Osteoblast (primary cell): ENCODE measurements at places on chromosomes 5 and 9. TPM values are rescaled to one million over a fixed set of nuclear protein-coding genes. Genes with fewer than 3 reads are reported as not detected.

- DNase-seq, result no peak
Measured at GRCh38 chr9:121455527-121456239, 44.0 kb downstream of the GGTA1 start.

- DNase-seq, result no peak
Measured at GRCh38 chr5:170393235-170393634, 4.1 kb upstream of the KCNMB1 start.

The SCGB3A2 gene
- total RNA-seq, result not detected in 2 replicates

DNA sequence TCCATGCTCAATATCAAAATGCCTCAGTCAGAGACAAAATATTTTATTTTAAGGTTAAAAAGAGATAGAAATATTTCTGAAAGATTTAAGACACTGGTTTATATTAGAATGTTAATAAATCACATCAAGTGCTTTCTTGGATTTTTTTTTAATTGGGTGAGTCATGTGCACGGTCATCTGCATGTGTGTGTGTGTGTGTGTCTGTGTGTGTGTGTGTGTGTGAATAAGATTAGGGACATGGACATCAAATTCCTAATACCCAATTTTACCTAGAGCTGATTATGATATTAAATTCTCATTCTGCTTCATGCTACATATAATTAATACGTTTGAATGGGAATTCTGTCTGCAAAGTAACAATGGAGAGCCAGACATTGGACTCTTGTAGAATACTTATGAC lies 122.9 kb downstream of the BASP1 start:
- no peak for DNase-seq

- DNase-seq, result no peak
Measured at GRCh38 chr9:99222416-99223270, 561 bp downstream of the SEC61B start.

DNA sequence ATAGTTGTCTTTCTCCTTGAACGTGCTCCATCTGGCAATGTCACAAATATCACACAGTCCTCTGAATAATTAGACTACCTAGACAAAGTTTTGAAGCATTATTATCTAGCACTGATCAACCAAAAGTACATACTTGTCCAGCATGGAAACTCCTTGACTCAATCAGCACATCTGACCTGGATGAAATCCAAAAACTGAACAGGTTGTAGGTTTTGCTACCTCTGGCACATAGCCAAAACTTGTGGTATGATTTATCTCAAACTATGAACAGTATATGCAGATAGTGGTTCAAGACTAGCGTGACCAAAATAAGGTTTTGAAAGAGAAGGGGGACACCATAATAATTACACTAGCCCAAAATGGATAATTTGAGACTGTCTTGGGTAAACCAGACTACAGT lies 158.1 kb downstream of the ARRDC3 start:
- no peak for DNase-seq

DNA sequence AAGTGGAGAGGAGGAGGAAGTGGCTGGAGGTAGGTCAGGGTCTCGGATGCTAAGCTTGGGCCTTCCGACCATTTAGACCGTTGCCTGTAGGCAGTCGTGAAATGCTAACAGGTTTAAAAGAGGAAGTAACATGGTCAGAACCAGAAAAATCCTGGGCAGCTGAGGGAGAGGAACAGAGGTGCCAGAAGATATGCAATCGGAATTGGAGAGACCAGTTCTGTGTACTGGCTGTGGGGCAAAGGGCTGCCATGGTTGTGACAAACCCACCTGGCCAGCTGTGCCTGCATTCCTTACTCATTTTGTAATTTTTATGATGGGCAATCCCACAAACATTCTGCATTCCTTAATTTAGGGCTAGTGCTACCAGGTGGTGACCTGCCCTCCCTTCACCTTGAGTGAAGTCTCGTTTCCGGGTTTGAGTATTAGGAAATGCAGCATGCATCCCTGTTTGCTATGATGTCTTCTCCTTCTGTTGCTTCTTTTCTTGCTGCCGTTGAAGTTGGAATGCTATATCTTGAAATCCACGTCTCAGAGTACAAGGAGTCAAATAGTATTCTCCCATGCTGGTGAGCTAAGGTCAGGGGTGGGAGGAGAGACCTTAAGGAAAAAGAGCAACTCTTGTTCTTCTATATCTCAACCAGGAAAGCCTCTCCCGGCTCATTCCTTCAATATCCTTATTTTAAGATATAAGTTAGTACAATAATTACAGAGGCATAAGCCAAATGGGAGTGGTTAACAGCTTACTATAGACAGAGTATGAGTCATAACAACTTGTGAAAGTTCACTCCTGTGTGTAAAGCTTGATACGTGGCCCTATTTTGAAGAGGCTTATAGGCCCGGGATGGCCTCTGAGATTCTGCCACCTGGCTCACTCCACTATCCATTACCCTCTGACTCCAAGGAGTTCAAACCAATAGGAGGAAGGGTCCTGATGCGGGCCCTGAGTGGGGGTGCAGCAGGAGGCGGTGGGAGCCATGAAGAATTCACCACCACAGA lies 37.0 kb downstream of the B4GALT1 start:
- DNase-seq, result peak; percentile 92

The ALDH7A1 gene
- total RNA-seq, result 39.1 and 50.4 TPM in 2 replicates

The LRRC19 gene
- under 0.01 TPM in 2 replicates for total RNA-seq

The PCDHB6 gene
- 0.59 and 0.72 TPM in 2 replicates for total RNA-seq

DNA sequence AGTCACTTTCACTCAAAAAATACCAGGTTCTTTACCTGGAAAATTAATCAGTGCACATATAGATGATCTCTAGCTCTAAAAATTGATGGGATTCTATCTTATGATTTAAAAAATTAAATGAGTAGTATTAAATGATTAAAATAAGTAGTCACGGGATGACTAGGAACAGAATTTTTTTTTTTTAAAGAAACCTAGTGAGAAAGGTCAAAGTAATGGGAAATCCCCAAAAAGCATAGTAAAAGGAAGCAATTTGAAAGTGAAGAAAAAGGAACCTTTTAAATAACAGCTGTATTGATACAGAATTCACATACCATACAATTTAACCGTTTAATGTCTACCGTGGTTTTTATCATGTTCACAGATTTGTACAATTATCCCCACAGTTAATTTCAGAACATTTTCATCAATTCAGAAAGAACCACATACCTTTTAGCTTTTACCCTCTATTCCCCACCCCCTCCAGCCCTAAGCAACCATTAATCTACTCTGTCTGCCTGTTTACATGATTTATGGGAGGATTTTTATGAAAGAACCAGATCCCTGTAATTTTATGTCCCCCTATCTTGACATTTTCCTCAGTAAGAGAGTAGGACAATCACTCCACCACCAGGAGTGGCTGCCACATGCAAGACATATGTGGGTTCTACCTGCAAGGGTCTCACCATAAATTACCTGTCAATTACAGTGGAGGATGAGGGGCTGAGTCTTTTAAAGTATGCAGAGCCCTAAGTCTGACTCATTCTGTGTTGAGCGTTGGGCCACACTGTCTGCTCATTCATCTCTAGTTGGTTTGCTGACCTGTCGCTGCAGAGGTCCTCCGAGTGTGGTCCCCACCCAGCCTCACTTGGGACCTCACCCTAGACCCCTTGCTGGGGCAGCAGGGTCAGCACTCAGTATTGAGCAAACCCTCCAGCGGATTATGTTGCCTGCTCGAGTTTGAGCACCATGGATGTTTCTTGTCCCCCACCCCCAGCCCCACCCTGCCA lies 16.0 kb downstream of the ANKRD33B start:
- DNase-seq, result no peak

GRCh38 chr5:14190194-14191164 lies 47.3 kb downstream of the TRIO start:
- DNase-seq, result no peak

GRCh38 chr9:99582814-99583213 lies 238.9 kb upstream of the NR4A3 start:
- no peak for DNase-seq

GRCh38 chr5:87754009-87754757 lies 341.5 kb upstream of the CCNH start:
- DNase-seq, result no peak

- no peak for DNase-seq
Measured at GRCh38 chr5:170275376-170275994, 22.1 kb downstream of the LCP2 start.

GRCh38 chr5:16737620-16738364 lies 121.0 kb upstream of the RETREG1 start:
- no peak for DNase-seq

GRCh38 chr5:125829349-125829748 lies 593.9 kb upstream of the GRAMD2B start:
- DNase-seq, result no peak

DNA sequence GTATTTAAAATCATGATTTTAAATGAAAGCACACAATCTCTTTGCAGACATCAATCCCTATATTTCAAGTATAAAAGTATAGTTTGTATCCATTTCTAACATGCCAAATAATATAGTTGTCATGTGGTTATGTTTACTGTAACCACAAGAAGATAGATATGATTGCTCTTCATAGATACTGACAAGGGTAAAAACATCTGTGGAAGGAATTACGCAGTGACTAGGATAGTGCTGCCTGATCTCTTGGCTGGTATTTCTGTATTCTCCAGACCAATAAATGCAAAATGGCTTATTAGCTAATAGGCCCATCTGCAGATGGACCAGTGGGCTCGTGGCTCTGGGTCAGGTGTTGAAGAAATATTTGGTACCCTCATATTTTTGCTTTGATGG lies 34.9 kb upstream of the FBN2 start:
- DNase-seq, result no peak
